H1 (cell line): ENCODE measurements at places on chromosomes 7 and 10.
A peak's percentile ranks its signal among the peaks of the same experiment; 100 is the strongest.

- peak; percentile 93 for DNase-seq
Observed at GRCh38 chr7:1664711-1665548, 5.1 kb upstream of the ELFN1 start.

DNA sequence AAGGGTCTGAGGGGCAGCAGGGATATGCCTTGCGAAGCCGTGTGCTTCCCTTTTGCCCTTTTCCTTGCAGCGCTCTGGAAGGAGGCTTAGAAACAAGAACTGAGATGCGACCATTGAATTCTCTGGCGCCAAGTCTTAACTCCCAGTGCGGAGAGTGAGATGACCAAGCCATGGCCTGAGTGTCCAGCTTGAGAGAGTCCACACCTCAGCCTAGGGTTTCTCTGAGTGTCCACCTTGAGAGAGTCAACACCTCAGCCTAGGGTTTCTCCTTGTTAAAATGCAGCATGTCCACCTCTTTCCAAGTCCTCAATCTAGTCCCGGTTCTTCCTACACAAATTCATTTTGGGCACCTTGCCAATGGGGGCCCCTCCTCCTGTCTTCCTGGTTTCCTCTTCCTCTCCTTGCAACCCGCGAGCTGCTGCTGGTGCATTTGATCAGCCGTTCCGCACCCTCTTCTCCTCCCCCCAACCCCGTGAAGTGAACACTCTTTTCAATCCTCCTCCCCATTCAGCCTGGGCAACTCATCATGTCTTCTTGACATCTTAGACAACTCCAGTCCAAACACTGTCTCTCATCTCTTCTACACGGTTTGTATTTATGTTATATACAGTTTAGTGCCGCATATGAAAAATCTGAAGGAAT is 178.2 kb upstream of the PITRM1 start:
- DNase-seq: no peak

DNA sequence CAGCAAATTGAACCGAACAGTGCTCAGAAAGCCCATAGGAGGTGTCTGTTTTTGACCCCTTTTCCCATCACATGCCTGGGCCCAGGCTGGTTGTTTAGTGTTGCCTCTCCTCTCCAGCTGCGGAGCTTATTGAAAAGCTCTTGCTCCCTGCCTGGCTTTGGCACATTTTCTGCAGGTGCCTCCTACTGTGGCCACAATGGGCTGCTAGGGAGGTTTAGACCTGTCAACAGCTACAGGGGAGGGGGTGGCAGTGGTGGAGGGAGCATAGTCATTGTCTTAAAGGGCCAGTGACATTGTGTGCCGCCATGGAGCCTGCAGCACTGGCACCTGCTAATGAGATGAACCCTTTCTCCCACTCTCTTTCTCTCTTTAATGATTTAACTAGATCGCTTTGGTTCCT is 13.2 kb upstream of the ENO4 start:
- DNase-seq: peak; percentile 68

- DNase-seq: no peak
Observed at GRCh38 chr7:30845426-30846135, 66.1 kb upstream of the AQP1 start.

DNA sequence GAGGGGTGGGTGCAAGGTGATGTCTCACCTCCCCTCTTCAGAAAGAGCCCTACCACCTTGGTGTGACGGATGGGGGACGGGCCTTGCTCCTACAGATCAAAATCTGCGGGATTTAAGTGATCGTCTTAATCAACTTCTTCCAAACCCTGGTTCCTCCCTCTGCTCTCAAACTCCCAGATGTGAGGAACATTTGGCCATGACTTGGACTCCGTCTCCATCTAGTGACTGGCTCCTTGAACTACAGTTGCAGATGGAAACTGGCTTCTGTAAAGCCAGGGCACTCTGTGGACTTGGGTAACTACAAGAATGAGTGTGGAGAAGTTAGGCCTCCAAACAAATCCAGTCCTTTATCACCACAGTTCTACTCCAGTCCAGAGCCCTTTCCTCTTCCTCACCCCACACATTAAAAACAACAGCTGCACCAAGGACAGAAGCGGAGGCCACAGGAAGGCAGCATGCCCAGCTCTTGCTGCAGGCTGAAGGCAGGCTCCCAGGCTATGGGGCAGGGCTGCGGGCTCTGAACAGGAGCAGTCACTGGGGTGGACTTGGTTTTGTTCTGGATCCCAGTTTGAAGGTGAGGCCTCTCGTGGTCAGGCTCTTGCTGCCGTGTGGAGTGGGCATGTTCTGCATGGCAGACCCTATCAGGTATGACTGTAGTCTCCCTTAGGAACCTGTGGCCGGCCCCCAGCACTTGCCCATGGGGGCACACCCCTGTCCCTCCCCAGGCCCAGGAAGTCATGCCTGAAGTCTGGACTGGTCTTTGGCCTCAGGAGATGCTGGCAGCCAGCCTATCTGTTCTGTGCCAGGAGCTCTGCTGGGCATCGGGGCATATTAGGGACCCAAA is 79.4 kb downstream of the VWC2 start:
- DNase-seq: peak; percentile 46

DNA sequence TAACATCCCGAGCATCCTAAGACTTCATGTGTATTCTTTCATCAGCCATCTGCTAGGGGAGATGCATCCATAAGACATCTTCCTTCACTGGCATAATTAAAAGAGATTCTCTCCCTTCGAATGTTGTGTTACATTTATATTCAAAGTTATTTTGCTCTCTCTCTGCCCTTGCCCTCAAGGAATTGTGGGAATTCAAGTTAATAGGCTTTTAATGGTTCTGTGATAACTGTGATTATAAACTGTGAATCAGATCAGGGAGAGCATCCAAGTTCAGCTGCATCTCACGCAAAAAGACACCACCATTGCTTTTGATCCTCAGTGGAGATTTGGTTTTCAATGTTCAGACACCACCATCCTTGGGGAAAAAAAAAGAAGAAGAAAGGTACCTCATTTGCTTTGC is 9.2 kb upstream of the TEX36 start:
- no peak for DNase-seq

GRCh38 chr7:47999413-47999812 is 20.0 kb upstream of the HUS1 start:
- DNase-seq: no peak

GRCh38 chr10:52864201-52865106 is 91.9 kb upstream of the MBL2 start:
- DNase-seq: no peak

- no peak for DNase-seq
Observed at GRCh38 chr7:20287317-20287716, 43.4 kb upstream of the ITGB8 start.

DNA sequence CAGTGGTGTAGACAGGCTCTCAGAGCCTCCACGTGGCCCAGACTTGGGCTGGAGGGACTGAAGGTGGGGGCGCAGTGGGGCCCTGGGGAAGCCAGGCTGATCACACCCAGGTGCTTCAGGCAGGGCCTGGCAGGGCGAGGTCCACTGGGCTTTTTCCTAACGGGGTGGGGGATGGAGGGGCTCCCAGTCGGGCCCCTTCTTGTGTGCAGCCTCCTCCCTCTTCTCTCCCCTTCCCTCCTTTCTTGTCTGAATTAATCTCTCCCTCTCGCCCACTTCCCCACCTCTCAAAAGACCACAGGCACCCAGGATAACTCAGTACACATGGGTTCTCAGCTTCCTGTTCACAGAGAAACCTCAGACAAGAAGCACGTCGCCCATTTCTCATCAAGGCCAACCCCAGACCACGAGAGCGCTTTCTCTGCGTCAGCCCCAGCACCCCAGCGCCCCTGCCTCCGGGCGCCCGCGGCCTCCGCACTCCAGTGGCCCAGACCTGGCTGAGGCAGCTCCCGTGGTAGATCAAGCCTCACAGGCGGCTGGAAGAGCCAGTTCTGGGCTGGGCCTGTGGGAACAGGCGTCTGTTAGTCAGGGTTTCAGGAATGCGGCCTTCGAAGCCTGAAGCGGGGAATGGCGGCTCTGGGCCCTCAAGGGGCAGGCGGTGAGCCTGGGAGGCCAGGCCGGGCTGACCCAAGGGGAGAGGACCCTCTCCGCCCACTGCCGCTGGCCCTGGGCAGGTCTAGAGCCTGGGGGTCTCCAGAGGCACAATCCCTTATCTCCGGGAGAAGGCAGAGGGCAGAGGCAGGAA is 50.6 kb downstream of the PWWP2B start:
- no peak for DNase-seq

DNA sequence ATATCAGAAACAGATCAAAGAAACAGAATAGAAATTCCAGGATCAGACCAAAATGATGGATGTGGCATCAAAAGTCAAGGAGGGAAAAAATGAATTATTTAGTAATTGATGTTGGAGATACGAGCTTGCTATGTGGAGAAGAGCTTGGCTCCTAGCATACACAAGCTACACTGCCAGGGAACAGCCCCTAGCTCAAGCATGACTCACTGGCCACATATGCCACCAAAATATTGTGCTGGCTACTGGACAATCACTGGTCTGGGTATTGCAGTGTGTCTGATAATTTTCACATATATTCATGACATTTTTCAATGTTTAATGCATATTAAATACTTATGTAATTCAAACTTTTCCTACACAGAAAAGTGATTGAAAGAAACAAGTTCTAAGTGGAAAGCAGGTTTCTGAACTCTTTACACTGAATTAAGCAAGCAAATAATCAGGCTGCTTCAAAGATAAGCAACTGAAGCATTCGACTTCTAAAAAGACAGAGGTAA is 59.3 kb downstream of the OAT start:
- no peak for DNase-seq

- DNase-seq: no peak
Observed at GRCh38 chr10:12566161-12567115, 217.1 kb downstream of the CAMK1D start.
